Smooth muscle cell of bladder (primary cell): ENCODE measurements at places on chromosomes 13 and 19. TPM values are rescaled to one million over a fixed set of nuclear protein-coding genes. Genes with fewer than 3 reads are reported as not detected.

ALOX5AP gene
- 0.71 and 0.74 TPM in 2 replicates for total RNA-seq

KIR2DL1 gene
- not detected in 2 replicates for total RNA-seq

PTH2 gene
- not detected in 2 replicates for total RNA-seq

STOML3 gene
- not detected in 2 replicates for total RNA-seq

ONECUT3 gene
- not detected in 2 replicates for total RNA-seq

TEX29 gene
- 0.09 and 0.28 TPM in 2 replicates for total RNA-seq

CCNA1 gene
- 1.4 and 3.0 TPM in 2 replicates for total RNA-seq

KCNC3 gene
- 0.09 TPM in 1 of 2 replicates, not detected in the other for total RNA-seq

OR10H1 gene
- total RNA-seq: not detected in 2 replicates

ZNF99 gene
- not detected in 2 replicates for total RNA-seq

SOX1 gene
- total RNA-seq: not detected in 2 replicates

ZNF626 gene
- 11.1 and 14.9 TPM in 2 replicates for total RNA-seq

HIPK4 gene
- total RNA-seq: 0.14 and 0.18 TPM in 2 replicates

ZNF682 gene
- 1.0 and 1.7 TPM in 2 replicates for total RNA-seq

CEBPA gene
- total RNA-seq: 0.57 and 0.65 TPM in 2 replicates

RCBTB1 gene
- total RNA-seq: 19.2 and 19.9 TPM in 2 replicates

FBXO27 gene
- 2.0 and 5.5 TPM in 2 replicates for total RNA-seq

SACS gene
- total RNA-seq: 28.8 and 30.0 TPM in 2 replicates
